Activated T-cell treated with anti-CD3 and anti-CD28 coated beads, Interleukin-2, amount 50 U/mL, for 24 hours (primary cell): ENCODE measurements at places on chromosomes 3 and 15.

DNA sequence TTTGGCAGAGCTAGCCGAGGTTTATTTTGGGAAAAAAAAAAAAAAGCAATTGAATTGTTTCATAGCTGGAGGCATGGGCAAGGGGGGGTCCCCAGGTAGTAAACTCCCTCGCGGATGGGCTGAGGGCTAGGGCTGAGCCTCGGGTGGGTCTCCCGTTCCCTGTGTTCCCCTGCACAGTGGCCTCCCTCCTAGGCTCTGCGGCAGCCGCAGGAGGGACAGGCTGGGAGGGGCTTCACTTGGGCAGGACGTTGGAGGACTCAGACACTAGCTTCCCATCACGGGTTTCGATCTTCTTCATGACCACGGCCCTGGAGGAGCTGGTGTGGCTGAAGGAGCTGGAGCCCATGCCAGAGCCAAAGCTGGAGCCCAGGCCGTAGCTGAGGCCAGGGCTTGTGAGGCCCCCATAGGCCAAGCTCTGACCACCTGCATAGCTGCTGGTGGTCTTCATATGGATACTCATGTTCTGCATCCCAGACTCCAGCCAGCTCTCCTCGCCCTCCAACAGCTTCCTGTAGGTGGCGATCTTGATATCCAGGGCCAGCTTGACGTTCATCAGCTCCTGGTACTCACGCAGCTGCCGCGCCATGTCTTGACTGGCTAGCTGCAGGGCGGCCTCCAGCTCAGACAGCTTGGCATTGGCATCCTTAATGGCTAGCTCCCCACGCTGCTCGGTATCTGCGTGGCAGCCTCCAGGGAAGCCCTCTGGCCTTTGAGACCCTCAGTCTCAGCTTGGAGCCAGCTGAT, 64.0 kb upstream of the CDAN1 start:
- DNase-seq = no peak

- DNase-seq = no peak
These were observed 278.3 kb downstream of the FGF12 start for GRCh38 chr3:192449036-192449435.

GRCh38 chr15:100531204-100531603, 2.5 kb upstream of the CERS3 start:
- no peak for DNase-seq

- no peak for DNase-seq
These were observed 524.1 kb upstream of the CBLB start for GRCh38 chr3:106392915-106393314.

GRCh38 chr3:7146529-7146928, 285.6 kb downstream of the GRM7 start:
- DNase-seq = no peak

DNA sequence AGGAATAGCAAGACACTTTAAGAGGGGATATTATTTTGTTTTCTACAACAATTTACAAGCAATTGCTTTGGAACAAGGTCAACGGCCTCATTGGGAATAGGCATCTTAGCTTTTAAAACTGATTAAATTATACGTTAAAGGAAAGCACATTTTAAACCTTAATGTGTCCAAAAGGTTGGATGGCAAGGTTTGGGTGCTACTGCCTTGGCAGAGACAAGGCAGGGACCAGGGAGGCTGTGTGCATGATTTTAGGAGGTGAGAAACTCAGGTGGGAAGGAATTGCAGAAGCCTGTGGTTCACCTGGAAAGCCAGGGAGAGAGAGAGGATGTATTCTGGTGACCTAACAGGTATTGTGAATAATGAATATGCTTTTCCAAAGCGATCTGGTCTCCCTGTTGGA, 54.3 kb downstream of the TGFBR2 start:
- no peak for DNase-seq

DNA sequence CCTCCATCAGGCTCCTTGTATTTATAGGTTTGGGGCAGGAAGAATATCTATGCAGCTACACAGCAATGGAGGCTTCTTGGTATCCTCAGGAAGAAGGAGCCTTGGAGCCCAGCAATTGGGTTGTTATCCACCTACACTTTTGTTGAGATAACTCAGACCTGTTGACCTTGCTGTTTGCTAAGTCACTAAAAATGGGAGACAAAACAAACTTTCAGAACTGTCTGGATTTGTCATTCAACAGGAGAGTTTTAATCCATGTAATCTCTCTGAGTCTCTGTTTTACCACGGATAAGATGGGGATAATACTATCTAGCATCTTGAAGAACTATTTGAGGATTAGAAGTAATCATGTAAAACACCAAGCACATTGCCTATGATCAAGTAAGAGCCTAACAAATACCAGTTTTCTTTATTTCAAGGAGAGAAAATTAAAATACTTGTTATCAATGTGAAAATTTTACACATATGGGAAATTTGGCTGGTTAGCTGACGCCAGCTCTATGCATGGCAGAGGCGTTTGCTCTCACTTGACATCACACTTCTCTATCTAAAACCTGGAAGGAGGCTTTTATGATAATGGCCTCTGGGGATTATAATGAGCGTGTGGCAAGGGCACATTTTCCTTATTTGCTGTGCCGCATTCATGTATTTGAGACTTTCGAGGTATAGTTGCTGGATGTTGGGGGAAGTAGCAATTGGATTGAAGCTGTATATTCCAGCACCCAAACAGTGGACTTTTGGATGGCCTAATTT, 215.6 kb downstream of the PDCD6IP start:
- DNase-seq = no peak

DNA sequence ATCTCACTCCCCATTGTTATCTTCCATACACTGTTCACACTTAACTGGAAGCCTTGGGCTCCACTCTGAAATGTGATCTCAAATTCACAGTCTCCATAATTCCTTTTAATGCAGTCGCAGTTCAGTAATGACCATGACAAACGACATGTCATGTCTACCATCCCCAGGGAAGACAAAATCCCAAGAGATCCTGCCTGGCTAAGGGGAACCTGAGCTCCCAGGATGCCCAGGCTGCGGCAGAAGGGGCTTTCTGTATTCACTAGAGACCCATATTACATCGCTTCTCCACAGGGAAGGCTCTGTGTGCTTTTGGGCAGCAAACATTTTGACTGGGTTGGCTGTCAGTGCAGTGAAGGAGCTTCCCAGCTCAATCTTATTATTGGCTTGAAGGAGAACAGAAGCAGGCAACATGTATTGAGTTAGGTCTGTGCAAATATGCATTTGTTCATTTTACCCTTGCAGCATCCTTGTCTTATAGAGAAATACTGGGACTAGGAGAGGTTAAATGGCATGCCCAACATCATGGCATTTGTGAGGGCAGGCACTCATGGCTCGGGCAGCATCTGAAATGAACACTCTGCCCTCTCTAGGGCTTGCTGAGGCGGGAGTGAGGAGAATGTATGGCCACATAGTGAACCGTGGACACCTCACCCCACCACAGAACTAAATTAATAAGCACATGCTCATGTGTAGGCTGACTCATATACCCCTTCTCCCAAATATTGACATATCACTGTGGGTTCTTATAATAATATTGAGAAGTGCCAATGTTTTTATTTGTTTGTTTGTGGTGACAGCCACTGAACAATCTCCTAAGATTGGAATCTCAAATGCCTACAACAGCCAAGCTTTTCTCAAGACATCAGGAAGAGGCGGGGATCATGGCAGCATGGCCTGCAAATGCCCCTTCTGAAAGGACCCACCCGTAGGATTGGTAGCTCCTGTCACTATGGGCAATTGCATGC, 141.6 kb upstream of the FOXB1 start:
- DNase-seq = no peak

DNA sequence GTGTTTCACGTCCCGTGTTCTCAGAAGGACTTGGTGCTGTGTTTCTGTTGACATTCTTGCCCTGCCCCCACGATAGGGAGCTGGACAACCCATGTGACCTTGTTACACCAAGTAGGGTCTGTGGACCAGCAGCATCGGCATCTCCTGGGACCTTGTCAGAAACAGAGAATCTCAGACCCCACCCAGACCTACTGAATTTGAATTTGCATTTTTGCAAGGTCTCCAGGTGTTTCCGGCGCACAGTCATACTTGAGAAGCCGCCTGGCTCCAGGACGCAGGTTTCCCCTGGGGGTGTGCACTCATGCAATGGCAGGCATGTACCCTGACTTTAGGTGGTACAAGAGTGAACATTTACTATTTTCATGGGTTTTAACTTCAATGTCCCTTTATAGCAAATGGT, 117.9 kb downstream of the TLE3 start:
- no peak for DNase-seq
